ENCODE measurements at places on chromosomes 4 and X.
A peak's percentile ranks its signal among the peaks of the same experiment; 100 is the strongest.

DNA sequence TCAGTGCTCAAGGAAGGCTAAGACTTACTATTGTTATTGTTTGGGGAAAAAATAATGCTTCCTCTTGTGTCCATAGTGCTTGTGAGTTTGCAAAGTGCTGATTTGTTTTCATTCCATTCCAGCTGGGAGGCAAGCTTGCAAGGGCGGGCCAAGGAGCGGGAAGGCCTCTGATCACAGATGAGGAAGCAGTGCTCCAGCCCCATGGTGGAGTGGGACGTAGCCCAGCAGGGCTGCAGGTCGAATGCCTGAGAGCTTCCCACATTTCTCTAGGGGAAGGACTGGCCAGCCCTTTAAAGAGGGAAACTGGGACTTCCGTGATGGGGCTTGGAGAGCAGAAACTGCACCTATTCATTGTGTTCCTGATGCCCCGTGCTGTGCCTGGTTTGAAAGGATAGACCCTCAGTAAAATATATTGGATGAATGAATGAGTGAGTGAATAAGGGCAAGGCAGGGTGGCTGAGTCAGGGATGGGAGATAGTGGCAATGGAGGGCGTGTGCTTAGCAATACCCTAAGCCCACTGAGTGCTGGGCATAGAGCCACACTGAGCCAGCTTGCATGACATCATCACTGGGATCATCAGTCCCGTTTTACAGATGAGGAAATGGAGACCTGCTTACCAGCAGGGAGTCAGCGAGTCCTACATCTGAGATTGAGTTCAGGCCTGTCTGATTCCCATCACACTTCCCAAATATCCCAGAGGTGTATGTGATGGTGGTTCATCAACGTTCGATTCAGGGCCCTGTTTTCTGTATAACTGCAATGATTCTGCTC is 17.9 kb upstream of the NSG1 start:
- DNase-seq: no peak

GRCh38 chr4:186840771-186841301 is 117.2 kb upstream of the FAT1 start:
- DNase-seq: no peak

DNA sequence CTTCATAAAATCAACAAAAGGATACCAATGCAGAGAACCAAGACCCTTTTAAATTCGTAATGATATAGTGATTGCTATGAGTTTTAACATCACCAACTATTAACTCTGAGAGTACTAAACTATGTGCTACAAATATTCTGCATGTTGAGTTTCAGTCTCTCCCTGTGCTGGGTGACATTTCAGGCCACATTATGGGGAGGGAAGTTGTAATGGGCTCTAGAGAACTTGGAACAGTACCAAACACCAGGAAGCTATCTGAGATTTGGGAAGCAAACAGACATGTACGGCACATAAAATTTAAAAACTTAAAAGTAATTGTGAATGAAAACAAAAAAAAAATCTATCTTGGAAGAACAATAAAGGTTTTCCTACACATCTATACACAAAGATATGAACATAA is 59.6 kb upstream of the PRSS48 start:
- no peak for DNase-seq

GRCh38 chr4:26356081-26356501 is 35.3 kb downstream of the RBPJ start:
- peak; percentile 55 for DNase-seq

DNA sequence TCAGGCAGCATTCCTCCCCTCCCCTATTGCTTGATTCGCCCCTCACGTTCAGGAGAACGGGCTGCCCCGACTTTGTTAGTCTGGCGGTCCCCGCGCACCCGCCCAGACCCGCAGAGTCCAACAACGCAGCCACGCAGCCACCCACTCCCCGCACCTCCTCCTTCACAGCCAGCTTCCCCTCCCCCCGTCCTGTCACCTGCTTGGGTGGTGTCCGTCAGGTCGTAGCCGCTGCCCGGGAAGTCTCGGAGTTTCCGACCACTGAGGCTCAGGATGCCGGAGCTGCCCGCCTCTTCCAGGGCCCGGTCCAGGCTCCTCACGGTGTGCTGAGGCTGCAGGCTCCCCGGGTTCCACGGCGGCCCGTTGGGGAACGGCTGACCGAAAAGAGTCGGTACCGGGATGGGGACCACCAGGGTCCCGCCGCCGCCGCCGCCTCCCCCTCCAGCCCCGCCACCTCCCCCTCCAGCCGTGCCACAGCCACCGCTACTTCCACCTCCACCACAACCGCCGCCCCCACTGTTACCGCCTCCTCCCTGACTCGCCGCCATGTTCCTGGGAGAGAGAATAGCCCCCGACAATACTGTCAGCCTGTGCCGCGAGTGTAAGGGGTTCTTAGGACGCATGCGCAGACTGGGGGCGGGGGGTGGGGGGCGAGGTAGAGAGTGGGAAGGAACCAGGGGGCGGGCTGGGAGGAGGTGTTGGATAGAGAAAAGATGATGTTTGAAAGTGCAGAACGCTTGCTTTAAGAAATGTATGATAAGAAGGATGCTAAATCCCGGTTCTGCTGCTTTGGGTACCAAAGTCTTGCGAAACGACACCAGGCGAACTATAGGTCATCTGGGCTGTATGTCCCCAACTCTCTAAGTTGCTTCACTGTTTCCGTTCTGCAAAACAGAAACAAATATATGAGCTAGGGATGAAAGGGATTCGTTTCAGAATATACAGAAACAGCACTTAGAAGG is at the start of gene LRCH2:
Gene LRCH2, minus strand, starts transcription at position 600 of the 959 bp plus-strand sequence. Its CDS starts 55 bp downstream, at position 545.
- DNase-seq: no peak

- no peak for DNase-seq
These were observed 730 bp downstream of the VBP1 start for GRCh38 chrX:155216940-155217440.

GRCh38 chrX:40474205-40474626 is 106.6 kb upstream of the ATP6AP2 start:
- no peak for DNase-seq

DNA sequence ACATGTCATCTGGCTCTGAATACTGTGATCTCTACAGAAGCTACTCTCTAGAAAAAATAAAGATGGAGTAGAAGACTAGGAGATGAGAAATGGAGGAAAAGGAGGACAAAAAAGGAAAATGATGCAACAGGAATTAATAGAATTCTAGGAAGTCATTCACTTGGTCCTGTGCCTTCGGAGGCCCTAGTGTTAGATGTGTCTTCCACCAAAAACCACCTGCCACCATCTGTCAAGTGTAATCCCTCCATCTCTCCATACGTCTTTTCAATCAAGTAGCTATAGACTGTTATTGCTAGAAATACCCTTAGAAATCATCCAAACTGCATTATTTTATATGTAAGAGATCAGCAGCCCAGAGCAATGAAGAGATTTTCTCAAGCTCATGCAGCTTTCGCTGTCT is 2.9 kb upstream of the RAB41 start:
- DNase-seq: no peak

GRCh38 chr4:3873408-3874027 is 107.3 kb downstream of the ADRA2C start:
- no peak for DNase-seq

GRCh38 chr4:76898949-76899645 is 1.2 kb upstream of the SOWAHB start:
- DNase-seq: no peak

DNA sequence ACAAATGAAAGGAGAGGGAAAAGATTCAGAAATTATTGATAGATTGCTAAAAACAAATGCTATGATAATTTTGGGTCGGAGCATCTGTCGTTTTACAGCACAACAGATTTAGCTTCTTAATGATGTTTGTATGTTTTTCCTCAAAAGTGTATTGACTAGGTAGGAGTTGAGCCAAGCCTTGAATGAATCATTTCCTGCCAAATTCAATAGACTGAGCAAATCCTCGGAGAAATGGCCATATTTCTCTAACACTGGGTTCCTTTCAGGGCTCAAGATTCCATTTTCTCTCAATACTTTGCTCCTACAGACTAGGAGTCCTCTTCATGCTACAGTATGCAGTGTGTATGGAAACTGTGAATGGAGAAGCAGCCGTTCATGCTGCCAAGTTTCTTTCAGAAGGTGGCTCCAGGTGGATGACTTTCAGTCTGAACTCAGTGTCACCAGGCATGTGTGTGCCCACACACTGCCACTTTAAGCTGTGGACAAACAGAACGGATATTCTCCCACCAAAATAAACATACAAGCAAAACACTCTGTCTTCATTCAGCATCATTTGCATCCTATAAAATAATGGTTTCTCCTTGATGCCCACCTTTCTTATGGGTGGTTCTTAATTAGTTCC is 146.0 kb downstream of the TBL1X start:
- DNase-seq: no peak

DNA sequence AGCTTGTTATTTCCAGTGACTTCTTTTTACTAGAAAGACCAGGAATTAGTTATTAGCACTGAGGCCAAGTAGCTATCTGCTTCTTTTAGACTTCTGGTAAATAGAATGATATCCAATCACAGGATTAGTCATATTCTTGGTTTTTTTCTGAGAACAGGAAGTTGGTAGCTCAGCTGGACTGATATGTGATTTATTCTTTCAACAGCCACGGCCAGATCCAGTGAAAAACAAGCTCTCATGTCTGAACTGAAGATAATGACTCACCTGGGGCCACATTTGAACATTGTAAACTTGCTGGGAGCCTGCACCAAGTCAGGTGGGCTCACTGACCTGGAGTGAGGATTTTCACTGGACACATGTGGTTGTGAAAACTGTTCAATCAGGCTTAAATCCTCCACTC is 48.6 kb downstream of the PDGFRA start:
- DNase-seq: no peak

GRCh38 chr4:6221301-6221850 is 21.0 kb upstream of the JAKMIP1 start:
- DNase-seq: no peak

- DNase-seq: peak; percentile 61
These were observed 7.3 kb upstream of the OPN1LW start for GRCh38 chrX:154136627-154137161.

DNA sequence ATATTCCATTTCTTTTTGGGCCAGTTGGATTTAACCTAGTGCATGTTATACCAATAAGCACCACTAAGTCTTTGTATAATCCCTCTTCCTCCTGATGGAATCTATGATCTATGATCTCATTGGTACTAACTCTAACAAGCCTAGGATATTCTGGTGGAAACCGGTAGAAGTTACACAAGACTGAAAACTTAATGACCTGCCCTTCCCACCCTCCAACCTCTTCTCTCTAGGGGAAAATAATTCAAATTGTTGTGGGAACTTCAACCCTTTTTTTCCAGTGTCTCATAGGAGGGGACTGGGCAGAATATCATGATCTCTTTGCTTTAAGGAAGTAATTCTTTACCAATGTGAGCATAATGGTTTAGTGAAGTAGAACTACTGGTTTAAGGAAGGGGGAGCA is 289.5 kb upstream of the BOD1L1 start:
- DNase-seq: no peak

GRCh38 chrX:111687305-111687704 is 6.3 kb downstream of the ALG13 start:
- DNase-seq: no peak

DNA sequence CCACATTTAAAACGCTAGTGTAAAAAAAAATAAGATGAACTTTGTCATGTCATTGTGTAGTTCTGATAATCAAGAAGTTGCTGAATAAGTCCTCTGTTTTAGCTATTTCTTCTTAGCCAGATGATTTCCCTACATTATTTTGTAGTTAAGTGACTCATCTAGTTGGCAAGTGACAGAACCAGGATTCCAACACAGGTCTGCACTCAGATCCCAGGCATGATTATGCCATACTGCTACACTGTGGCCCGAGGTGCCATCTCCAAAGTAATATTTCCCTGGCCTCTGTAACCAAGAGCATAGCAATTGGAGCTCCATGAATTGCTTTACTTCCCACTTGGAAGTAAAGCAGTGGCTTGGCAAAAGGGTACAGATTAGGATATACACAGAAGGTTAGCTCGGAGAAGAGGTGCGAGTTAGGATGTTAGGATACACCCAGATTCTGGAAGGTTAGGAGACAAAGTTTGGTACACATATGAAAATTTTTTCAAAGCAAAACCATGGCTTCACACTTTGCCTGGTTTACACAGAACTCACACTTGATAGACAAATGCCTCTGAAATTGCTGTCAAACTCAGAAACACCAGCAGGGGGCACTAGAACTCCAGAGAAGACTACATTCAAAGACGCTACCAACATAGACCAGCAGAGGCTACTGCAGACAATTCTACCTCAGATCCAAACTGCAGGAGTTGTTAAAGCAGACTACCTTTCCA is 41.4 kb downstream of the SRPX2 start:
- DNase-seq: peak; percentile 39

DNA sequence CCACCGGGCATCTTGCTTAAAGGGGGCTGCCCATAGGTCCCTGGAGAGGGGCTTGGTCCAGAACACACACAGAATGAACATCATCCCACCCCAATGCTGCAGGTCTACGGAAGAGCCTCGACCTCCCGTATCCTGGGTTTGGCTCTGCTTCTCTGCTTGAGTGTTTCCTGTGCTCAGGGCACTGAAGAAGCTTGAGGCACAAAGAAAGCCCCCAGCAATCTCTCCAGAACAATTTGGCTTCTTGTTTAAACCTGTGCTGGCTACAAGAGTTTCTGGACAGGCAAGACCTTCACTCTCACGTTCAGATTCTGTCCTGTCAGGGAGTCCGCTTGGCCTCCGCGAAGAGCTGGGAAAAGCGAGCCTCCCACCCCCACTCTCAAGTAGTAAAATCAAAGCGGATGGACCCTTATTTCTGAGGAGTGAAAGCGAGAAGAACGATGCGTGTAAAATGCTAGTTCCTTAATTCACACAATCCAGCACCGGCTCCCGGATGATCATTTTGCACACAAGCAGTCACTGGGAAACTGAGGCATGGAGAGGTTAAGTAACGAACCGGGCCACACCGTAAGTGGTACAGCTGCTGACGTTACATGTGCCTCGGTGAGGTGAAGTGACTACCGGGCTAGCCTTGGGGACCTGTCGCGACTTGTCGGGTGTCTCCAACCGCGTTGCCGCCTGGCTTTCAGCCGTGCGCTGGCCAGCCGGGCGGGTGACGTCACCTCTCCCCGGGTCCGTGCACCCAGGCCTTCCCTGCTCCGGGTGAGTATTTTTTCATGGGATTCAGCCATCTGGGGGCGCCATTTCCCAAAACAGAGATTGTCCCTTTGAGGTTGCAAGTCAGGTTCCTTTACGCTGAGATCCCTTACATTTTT is 3.1 kb upstream of the SFRP2 start:
- no peak for DNase-seq

DNA sequence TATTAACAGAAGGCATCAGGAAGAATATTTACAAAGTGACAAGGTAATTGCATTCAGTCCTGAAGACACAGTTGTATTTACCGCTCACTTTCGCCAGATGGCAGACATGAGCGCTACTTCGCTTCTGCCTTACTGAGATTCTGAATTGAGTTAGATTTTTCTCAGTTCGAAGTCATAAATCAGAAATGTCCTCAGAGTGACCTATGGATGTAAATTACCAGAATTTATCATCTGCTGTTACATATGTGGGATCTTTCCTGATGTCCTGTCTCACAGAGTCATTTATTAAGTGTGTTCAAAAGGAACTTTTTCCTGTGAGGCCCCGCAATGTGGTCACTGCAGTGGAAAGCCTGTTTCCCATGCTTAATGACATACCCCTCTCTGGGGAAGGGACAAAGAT is 97.3 kb upstream of the DCLK2 start:
- no peak for DNase-seq
